Psoas muscle (tissue), 8 donors: ENCODE measurements at places on chromosomes 13 and 19.
A peak's percentile ranks its signal among the peaks of the same experiment; 100 is the strongest.

- no peak for DNase-seq
Observed at GRCh38 chr13:27774651-27775050, 17.6 kb upstream of the GSX1 start.

GRCh38 chr19:30686826-30687566, 314.8 kb downstream of the ZNF536 start:
- no peak for DNase-seq

GRCh38 chr13:29847501-29847983, 2.9 kb downstream of the UBL3 start:
- DNase-seq, result no peak

DNA sequence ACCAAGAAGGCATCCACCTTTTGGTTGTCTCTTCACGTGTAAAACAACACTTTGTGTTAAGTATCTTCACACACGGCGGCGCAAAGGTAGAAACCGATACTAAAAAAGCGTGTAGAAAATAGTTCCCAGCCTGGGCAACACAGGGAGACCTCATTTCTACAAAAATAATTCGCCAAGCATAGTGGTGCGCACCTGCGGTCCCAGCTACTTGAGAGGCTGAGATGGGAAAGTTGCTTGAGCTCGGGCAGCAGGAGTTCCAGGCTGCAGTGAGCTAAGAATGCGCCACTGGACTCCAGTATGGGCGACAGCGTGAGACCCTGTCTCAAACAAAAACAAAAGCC, 573 bp upstream of the ERCC5 start:
- no peak for DNase-seq

- no peak for DNase-seq
Observed at GRCh38 chr13:51321836-51322235, 17.7 kb upstream of the SERPINE3 start.

- DNase-seq, result no peak
Observed at GRCh38 chr13:29593605-29594297, 1.7 kb downstream of the SLC7A1 start.

DNA sequence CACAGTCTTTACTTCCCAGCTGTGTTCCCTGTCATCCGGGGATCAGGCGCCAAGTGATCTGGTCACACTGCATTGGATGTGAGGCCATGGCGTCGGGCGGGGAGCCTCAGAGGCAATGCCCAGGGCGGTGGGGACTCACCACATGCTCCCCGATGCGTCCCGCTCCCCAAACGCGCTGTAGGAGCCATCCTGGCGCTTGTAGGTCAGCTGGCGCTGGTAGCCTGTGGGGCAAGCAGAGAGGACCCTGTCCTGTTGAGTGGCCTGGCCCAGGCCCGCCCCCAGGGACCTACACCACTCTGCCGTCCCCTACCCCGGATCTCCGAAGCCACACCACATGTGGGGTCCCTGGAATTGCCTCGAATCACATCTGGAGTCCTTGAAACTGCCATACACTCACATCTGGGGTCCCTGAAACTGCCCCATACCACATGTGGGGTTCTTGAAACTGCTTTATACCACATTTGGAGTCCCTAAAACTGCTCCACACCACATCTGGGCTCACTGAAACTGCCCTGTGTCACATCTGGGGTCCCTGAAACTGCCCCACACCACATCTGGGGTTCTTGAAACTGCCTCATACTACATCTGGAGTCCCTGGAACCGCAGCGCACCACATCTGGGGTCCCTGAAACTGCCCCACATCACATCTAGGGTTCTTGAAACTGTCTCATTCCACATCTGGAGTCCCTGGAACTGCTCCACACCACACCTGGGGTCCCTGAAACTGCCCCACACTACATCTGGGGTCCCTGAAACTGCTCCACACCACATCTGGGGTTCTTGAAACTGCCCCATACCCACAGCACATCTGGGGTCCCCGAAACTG, 33.2 kb downstream of the F2RL3 start:
- DNase-seq, result peak; percentile 40

- no peak for DNase-seq
Observed at GRCh38 chr13:22828081-22828480, 352.7 kb upstream of the SGCG start.

DNA sequence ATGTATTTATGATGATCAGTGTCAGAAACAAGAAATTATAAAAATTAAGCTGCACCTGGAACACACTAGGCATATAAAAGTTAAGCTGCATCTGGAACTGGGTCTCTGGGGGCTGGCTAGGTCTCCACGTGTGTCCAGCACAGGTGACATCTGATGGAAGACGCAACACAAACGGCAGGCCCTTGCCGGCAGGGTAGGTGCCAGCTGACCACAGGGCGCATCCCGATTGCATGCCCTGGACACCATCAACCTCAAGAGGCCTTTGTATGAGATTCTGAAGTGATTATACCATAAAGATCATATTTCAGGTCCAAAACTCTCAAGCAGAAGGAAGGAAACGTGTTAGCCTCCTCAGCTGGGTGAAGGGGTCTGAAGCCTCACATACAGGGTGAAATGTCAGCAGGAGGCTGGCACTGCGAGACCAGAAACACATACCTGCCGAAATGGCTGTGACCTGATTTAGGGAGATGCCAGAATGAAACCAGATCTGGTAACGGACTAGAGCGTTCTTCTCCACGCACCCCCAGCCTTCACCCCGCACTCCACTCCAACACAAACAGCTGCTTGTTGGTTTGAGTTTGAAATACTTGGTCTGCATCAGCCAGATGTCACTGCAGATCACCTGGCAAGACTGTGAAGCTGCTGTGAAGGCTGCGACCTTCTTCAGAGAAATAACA, 37.3 kb downstream of the COL4A1 start:
- DNase-seq, result no peak

DNA sequence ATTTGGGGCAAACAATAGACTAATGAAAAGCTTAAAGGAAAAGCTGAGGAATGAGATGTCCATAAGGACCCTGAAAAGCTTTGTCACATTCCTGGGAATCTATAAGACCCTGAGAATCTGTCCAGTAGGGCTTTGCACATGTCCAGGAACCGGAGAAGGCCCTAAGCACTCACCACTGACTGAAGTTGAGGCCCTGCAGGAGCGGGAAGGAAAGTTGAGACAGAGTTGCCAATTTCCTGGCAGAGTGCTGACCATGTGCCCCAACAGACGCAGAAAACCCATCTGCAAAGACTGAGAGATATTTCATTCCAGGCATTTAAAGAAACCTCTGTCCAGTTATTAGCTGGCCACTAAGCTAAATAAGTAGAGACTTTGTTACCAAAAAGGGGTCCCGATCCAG, 890.5 kb downstream of the UQCRFS1 start:
- DNase-seq, result no peak

DNA sequence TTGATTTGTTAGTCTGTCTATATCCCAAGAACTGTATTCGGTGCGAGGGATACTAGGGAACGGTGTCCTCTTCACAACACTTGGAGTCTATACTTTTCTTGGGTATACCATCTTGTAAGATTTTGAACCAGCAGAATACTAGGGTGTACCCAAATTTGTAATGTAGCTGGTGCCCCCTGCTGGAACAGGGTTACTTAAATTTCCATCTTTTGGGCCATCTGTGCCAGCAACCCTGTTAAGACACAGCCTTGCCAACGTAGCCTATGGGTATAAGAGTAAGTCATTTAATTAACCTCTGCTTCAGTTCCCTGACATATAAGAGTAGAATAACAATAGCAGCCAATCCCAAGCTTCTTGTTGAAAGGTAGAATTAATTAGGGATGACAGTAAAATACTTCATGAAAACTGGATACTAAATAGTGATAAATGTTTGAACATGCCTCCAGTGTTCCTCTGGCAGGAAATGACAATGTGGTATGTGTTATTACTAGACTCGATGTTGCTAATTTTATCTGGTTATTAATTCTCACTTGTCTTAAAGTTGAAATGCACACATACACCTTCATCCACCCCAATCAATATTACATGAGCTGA, 607.6 kb downstream of the FGF9 start:
- no peak for DNase-seq

DNA sequence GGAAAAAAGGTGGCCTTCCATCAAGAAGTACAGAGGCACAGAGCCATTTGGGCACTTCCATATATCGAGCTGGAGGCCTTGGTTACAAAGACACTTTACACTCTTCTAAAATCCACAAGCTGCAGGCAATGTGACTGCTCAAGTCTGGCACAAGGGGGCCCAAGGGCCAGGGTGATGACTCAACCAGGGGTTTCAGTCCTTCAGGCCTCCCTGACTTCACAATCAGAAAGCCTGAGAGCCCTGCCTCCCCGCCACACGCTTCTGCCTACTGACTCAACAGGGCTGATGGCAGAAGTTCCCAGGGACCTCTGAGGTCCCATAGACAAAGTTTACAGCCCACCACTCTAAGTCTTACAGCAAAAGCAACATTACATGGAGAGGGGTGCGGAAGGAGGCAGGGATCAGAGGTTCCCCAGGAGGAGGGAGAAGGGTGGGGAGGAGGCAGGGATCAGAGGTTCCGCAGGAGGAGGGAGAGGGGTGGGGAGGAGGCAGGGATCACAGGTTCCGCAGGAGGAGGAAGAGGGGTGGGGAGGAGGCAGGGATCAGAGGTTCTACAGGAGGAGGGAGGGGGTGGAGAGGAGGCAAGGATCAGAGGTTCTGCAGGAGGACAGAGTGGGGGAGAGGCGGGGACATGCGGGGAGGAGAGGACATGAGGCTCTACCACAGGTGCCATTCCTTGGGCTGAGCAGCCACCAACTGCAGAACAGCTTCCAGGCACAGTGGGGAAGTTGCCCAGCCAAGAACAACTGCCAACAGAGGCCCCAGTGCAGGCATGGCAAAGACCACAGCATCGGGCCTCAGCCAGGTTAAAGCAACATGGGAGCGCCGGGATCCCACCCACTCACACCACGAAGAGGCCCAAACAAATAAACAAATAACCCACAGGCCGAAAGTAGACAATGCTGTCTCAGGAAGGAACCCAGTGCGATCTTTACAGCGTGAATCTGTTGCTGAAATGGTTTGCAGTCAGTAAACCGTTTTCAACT, 52.0 kb downstream of the SLC7A1 start:
- no peak for DNase-seq

- DNase-seq, result no peak
Observed at GRCh38 chr19:38213911-38214625, 10.0 kb downstream of the DPF1 start.

DNA sequence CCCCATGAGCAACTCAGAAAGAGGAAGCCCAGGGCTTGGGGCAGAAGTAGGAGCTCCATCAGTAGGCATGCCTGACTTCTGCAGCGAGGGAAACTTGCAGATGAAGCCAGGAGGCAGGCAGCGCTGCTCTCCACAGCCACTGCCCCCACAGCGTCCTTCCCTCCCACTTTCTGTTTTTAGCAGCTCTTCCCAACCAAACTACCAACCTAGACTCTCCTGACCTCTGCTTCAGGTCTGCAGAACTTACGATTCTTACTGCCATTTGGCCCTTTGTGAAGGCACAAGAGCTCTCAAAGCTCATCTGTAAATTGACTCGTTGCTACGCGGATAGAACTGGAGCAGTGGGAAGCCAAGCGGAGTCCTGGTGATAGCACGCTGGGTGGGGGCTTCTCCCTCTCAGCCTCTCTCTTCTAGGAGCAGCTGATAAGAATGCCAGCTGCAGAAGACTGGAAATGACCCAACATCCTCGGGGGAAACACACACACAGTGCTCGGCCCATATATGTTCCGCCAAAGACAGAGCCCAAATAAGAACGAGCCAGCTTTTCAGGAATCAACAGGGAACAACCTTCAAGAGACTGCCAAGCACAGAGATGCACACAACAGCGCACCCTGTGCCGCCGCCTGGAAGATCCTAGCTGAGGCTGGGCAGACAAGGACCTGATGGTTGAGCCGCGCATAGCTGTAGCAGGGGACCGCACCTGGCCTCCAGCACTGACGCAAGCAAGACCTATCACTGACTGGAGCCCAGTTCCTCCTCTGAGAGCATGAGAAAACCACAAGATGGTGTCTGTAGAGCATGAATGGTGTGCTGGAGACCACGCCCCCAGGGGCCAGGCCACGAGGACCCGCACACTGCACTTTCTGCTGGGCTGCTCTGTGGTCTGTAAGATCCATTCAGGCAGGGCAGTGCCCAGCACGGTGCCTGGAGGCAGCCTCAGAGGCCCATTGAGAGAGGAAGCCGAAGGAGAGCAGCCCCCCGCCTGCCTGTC, 15.9 kb upstream of the SLC35E1 start:
- no peak for DNase-seq

- DNase-seq, result no peak
Observed at GRCh38 chr19:6500837-6501739, 1.0 kb downstream of the TUBB4A start.

DNA sequence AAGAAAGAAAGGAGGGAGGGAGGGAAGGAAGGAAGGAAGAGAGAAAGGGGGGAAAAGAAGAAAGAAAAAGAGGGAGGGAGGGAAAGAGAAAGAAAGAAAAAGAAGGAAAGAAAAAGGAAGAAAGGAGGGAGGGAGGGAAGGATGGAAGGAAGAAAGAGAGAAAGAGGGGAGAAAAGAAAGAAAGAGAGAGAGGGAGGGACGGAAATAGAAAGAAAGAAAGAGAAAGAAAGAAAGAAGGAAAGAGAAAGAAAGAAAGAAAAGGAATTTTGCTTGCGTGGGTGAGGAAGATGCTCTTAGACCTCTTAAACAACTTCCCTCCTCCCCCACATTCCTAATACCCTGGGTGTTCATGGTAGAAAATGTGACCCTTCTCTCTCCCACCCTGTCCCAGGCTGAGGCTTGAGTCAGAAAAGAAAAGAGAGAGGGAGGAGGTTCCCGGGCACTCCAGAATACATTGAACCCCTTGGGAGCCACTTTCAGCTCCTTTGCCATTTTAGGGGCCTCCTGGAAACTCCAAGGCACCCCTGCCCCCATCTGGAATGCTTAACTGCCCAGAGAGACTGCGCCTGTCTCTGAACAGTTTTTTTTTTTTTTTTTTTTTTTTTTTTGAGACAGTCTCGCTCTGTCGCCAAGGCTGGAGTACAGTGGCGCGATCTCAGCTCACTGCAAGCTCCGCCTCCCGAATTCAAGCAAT, 9.2 kb upstream of the KANK3 start:
- no peak for DNase-seq

GRCh38 chr13:64311112-64311511, 2895.5 kb upstream of the PCDH20 start:
- DNase-seq, result no peak

GRCh38 chr13:46885018-46885417, 11.8 kb downstream of the HTR2A start:
- no peak for DNase-seq

GRCh38 chr13:53463106-53463505, 434.5 kb downstream of the OLFM4 start:
- DNase-seq, result no peak

DNA sequence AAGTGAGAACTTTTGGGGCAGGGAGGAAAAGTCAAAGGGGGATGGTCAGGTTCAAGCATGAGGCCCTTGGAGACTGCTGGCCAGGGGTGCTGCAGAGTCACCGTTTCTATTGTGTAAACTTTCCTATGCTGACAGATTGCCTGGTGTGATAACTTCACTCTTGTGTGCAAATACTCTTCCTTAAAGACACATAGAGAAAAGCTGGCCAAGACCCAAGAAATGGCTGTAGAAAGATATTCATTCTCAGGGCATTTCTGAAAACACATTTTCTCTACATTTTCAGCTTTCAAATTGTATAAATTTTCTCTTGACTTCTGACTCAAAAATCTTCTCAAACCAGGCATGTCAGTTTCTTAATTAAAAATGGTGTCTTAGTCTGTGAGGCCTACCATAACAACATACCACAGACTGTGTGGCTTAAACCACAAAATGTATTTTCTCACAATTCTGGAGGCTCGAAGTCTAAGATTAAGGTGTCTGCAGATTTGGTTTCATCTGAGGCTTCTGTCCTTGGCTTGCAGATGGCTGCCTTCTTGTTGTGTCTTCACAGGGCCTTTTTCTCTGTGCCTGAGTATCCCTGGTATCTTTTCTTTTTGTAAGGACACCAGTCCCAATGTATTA, 304.5 kb downstream of the KCNRG start:
- DNase-seq, result no peak

GRCh38 chr19:16608290-16608739, 19.7 kb downstream of the MED26 start:
- no peak for DNase-seq
